Lower leg skin (tissue), 4 donors: ENCODE measurements at places on chromosomes 7 and 10. TPM values are rescaled to one million over a fixed set of nuclear protein-coding genes. Genes with fewer than 3 reads are reported as not detected.

The TSPAN14 gene
- total RNA-seq: 168 TPM

The OGDHL gene
- total RNA-seq: not detected

The RADIL gene
- total RNA-seq: 2.3 TPM

The SPDYE1 gene
- total RNA-seq: not detected

The IGFBP1 gene
- total RNA-seq: not detected

The CNPY1 gene
- total RNA-seq: not detected

The LEP gene
- 1.1 TPM for total RNA-seq

The IL6 gene
- total RNA-seq: 1.7 TPM
